ENCODE measurements at places on chromosomes 4 and X. TPM values are rescaled to one million over a fixed set of nuclear protein-coding genes. Genes with fewer than 3 reads are reported as not detected.

- no peak for DNase-seq
Observed at GRCh38 chrX:149759824-149760223, 14.0 kb upstream of the HSFX1 start.

GRCh38 chr4:140344621-140345020 is 28.8 kb upstream of the SCOC start:
- DNase-seq: no peak

- DNase-seq: no peak
Observed at GRCh38 chr4:113471146-113471860, 290.2 kb downstream of the CAMK2D start.

GRCh38 chr4:150056569-150056968 is 21.7 kb upstream of the DCLK2 start:
- no peak for DNase-seq

- peak; percentile 75 for DNase-seq
Observed at GRCh38 chr4:158169931-158170690, 2.7 kb downstream of the GASK1B start.

GRCh38 chr4:152075253-152075928 is 314.6 kb upstream of the GATB start:
- no peak for DNase-seq

GRCh38 chr4:153249199-153250041 is 45.2 kb downstream of the TRIM2 start:
- DNase-seq: peak; percentile 49

GRCh38 chr4:87659247-87659931 is 9.3 kb downstream of the DMP1 start:
- DNase-seq: no peak

DNA sequence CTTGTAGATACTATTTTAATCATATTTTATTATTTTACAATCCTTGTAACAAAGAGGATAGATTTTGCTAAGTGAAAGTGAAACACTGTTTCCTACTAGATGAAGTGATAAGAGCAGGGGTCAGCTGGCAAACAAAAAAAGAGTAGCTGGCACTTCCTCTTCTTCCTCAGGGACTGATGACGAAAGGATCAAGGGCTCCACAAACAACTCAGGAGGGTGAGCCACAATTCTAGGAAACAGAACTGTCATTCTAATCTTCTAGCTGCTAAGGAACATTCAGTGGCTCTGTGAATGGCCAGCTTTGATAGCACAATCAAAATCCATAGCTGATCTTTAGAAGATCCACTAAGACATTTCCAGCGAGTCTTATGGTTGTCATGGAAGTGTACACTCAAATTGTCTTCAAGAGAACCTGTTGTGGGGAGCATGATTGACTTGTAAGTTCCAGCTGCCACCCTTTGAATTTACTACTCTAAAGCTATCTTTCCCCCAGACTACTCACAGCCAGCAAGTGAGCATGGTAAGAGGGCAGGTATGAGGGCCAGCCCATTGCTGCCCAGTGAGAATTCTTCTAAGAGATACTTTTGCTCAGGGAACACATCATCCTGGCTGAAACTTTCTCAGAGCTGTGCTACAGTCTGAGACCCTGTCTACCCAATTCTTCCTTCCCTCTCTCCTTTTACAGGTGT is 275.7 kb upstream of the RASGEF1B start:
- no peak for DNase-seq

DNA sequence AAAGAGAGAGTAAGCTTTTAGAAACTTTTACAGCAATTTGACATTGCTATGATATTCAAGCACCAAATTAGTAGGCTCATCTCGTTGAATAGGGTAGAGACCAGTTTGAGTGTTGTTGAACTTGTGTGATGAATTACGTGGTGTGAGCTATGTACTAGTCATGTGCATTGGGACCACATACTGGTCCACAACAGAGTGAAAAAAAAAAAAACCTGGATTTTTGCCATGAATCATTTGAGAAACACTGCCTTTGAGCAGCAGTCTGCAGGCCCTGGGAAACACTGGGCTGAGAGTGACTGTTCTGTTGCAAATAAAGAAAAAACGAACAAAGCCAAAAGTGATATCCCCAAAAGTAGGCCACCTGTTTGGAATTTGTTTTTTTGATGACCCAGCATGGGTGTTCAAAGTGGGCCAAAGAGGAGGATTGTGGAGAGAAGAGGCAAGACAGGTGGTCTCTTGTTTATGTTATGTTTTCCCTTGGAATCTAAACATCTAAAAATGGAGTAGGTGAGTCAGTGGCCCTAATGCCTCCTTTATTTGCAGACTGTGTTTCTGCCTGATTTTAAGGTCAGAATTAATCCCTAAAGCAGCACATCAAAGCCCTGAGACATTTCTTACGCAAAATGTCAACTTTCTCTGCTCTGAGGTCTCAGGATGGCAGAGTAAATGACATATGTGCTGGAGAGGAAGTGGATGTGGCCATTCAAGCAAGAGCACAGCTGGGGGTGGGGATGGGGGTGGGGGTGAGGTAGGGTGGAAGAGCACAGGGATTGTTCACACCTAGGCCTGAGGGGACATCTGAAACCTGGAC is 33.5 kb downstream of the TAF7L start:
- no peak for DNase-seq

DNA sequence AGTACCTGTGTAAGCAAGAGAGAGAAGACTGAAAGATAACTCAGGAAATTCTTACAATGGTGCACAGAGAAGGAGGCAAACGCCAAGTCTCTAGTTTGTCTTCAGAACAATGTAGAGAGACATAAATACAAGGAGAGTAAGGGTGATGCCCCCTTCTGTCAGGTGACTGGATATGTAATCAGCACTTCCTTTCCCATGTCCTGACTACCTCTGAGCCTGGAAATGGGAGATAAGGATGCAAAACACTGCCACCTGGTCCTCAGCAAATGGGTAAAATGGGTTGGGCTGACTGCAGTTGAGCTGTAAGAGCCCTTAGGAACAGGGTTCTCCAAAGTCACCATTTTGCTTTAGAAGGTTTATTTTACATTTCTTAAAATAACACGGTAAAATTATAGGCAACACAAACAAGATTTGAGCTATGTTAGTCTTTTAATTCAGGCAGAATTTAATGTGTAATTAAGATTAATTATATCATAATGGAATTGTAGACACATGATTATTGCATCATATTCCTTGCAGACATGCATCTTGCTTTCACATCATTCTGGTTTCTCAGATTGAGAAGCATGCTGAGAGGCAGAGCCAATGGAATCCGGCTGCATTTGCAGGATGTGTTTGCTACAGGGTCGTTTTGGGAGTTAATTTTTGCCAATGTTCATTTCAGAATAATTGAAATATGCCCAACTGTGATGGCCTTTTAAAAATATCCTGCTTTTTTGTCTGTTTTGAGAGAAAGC is 37.2 kb upstream of the ARX start:
- DNase-seq: no peak

DNA sequence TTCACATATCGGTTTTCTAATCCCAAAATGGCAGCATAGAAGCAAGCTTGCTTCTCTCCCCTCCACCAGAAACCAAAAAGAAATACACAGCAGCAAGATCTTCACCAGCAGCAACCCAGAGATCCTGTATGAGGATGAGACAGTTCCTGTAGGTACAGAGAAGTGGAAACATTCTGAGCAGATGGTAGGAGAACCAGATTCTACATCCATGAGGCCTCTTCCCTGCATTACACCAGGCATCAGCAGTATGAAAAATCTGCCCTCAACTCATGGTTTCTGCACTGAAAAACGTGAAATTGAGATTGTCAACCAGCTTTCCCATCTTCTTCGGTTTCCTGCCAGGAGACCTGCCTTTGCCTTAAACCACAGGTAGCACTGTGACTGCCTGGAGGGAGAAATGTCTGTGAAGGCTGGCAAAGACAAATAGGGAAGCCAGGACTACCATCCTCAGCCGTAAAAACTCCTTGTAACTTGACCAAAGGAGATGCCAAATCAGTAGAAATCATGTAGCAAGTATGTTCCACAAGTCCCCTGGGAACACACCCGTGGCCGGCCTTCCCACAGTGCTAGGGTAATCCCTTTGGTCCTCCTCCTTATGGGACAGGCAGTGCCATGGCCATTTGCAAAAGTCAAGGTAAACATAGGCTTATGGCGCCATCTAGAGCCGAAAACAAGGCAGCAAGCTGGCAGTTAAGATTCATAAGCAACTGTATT is 24.0 kb upstream of the MTHFD2L start:
- DNase-seq: no peak

- DNase-seq: no peak
Observed at GRCh38 chr4:138487670-138488069, 245.5 kb upstream of the SLC7A11 start.

DNA sequence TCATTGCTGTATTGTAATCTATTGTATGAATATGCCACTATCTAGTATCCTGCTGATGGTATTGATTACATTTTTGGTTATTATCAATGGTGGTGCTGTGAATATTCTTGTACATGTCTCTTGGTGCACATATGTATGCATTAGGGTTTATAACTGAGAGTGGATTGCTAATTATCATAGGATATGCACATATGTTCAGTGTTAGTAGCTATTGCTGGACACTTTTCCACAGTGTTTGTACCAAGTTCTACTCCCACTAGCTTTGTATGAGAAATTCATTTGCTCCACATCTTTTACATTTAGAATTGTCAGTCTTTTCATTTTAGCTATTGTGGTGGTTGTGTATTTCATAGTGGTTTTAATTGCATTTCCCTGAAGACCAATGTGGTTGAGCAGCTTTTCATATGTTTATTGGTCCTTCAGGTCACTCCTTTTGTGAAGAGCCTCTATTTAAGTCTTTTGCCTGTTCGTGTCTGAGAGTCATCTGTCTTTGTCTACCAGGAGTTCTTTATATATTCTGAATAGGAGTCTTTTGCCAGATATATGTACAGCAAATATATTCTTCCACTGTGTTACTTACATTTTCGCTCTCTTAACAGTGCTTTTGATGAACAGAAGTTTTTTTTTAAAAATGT is 87.1 kb downstream of the TBC1D19 start:
- DNase-seq: no peak

DNA sequence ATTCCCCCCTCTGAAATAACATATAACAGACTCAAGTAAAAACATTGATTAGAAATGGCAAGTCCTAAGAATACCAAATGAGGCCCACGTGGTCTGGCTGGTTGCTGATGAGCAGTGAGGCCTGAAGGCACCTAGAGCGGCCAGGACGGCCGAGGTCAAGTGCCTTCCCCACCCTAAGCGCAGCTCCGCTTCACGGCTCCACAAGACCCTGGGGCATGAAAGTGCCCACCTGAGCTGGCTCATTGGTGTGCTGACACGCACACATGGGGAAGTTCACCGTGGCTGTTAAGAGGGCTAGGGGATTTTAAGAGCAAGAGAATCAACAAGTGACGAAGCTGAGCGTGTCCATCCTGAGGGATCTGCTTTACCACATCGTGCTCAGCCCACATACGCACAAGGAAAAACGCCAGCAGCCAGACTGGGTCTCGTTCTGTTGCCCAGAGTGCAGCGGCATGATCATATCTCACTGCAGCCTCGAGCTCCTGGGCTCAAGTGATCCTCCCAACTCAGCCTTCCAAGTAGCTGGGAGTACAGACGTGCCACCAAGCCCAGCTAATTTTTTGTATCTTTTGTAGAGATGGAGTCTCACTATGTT is 22.4 kb downstream of the DCTD start:
- no peak for DNase-seq

- no peak for DNase-seq
Observed at GRCh38 chrX:13066391-13066790, 22.0 kb upstream of the FAM9C start.

- DNase-seq: no peak
Observed at GRCh38 chr4:56388306-56388705, 1.0 kb upstream of the AASDH start.

- no peak for DNase-seq
Observed at GRCh38 chr4:33841120-33841519, 2403.2 kb downstream of the ARAP2 start.

GRCh38 chrX:40243755-40244515 is 146.2 kb upstream of the BCOR start:
- no peak for DNase-seq

TMEM31 gene
- 0.99 TPM for polyA plus RNA-seq

ADGRL3 gene
- polyA plus RNA-seq: 19.5 TPM

SMR3B gene
- not detected for polyA plus RNA-seq

IQCM gene
- not detected for polyA plus RNA-seq

HERC3 gene
- 17.4 TPM for polyA plus RNA-seq

ASB12 gene
- polyA plus RNA-seq: 33.8 TPM

MTNR1A gene
- polyA plus RNA-seq: not detected

RAB28 gene
- 15.3 TPM for polyA plus RNA-seq

GC gene
- not detected for polyA plus RNA-seq

C4orf33 gene
- 7.1 TPM for polyA plus RNA-seq

CYSLTR1 gene
- polyA plus RNA-seq: 8.4 TPM

VBP1 gene
- 57.3 TPM for polyA plus RNA-seq

STPG2 gene
- not detected for polyA plus RNA-seq

ALG13 gene
- 29.3 TPM for polyA plus RNA-seq

FGG gene
- not detected for polyA plus RNA-seq

GUCY2F gene
- polyA plus RNA-seq: not detected
